Thyroid gland (tissue), 4 donors: ENCODE measurements at places on chromosomes 3 and 15.

DNA sequence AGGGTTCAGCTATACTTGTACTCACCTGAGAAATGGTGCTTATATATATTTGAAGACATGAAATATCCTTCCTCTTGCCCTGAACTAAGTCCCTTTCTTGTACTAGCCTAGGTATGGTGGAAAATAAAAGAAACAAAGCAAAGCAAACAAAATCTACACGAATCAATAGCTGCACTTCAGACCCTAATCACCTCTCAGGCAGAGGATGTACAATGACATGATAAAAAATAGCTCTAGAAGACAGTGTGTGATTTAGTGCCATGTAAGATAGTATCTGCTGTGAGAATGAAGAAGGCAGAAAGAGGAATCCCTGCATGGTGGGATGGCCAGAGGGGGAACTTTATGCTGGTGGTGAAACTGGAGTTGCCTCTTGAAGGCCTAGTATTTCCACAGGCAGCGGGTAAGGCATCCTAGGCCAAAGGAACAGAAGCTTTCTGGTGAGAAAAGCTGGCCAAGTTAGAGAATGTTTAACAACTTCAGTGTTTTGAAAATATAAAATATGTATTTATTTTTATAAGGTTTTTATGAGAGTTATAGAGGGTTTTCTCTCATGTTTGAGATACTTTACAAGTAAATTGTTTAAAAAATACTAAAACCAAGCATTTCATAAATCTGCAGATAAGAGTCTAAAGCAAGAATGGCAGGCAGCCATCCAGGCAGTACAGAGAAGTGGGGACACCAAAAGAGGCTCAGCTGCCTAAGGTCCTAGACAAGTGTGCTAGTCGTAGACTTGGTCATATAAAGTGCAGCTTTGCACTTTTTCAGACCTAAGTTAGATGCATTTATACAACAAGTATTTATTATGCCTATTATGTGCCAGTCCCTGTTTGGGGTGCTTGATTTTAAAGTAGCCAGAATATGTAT lies 14.9 kb downstream of the LEKR1 start:
- DNase-seq, result no peak

DNA sequence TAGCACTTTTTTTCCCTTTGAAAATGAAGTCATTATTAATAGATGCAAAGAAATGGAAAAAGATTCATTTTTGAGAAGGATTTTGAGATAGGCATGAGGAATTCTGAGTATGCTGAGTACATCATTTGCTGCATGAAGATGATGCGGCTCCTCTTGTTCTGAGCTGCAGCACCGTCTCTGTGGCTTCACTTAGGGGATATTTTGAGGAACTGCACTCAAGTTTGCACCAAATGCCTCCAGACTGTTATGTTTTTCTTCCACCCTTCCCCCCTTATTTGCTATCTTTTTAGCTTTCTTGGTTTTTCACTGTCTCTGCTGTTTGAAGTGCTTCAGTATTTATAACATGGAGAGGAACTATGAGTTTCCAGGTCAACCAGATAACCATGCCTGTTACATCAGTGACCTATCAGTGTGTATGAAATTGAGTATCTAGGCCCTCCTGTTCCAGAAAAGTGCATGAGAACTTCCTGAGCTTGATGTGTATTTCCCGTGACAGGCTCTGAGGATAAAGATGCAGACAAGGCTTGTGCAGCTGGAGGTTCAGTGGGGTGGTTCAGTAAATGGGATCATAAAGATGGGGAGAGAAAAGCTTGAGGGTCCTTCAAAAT lies 128.7 kb downstream of the PDCD6IP start:
- DNase-seq, result no peak

DNA sequence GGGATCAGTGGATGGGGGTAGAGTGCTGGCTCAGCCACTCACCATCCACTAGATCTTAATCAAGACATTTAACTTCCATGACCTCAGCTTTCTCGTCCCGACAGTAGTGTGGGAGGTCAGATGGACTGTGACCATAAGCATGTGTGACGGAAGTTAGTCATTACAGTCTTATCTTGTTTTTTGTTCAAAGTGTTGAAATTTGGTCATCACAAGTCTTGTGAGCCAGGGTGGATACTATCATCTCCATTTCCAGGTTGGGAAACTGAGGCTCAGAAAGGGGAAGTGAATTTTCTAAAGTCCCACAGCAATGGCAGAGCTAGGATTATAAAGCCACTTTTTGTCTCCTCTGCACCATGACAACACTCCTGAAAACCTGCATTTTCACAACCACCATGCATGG lies 32.0 kb upstream of the ITGA11 start:
- DNase-seq, result no peak

- no peak for DNase-seq
Measured at GRCh38 chr3:159366476-159366875, 564.6 kb downstream of the MFSD1 start.

- no peak for DNase-seq
Measured at GRCh38 chr3:120416868-120417267, 33.9 kb downstream of the FSTL1 start.

- DNase-seq, result peak; percentile 84
Measured at GRCh38 chr15:42106288-42106687, 11.9 kb upstream of the PLA2G4D start.

GRCh38 chr3:187935623-187936156 lies 190.4 kb upstream of the BCL6 start:
- DNase-seq, result no peak

DNA sequence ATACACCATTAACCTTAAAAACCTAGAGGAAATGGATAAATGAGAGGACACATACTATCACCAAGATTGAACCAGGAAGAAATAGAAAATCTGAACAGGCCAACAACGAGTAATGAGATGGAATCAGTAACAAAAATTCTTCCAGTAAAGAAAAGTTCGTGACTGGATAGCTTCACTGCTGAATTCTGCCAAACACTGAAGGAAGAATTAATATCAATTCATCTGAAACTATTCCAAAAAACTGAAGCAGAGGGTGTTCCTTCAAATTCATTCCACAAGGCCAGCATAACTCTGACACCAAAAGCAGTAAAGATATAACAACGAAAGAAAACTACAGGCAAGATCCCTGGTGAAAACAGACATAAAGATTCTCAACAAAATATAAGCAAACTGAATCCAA lies 195.8 kb upstream of the GPR149 start:
- no peak for DNase-seq

- DNase-seq, result peak; percentile 82
Measured at GRCh38 chr3:40827942-40828688, 303.4 kb downstream of the ZNF621 start.

- no peak for DNase-seq
Measured at GRCh38 chr3:5465183-5465582, 277.7 kb downstream of the EDEM1 start.

DNA sequence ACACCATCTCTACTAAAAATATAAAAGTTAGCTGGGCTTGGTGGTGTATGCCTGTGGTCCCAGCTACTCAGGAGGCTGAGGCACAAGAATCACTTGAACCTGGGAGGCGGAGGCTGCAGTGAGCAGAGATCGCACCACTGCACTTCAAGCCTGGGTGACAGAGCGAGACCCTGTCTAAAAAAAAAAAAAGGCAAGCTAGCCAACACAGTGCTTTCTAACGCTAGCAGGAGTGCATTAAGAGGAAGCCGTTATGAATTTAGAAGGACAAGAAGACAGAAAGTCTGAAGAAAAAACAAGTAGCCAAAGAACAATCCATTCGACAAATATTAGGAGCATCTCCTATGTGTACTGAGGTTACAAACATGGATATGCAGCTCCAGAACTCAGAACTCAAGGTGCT lies 28.6 kb downstream of the BHLHE40 start:
- no peak for DNase-seq

- DNase-seq, result no peak
Measured at GRCh38 chr3:32399030-32399620, 7.5 kb downstream of the CMTM7 start.

DNA sequence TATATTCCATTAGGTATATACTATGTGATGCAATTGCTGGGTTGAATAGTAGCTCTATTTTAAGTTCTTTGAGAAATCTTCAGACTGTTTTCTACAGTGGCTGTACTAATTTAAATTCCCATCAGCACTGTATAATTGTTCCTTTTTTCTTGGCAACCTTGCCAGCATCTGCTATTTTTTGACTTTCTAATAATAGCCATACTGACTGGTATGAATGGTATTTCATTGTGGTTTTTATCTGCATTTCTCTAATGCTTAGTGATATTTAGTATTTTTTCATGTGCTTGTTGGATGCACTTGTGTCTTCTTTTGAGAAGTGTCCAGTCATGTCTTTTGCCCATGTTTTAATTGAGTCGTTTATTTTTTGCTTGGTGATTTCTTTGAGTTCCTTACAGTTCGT lies 145.1 kb upstream of the PLSCR5 start:
- no peak for DNase-seq

GRCh38 chr3:20056725-20057611 lies 16.7 kb downstream of the KAT2B start:
- DNase-seq, result peak; percentile 52

DNA sequence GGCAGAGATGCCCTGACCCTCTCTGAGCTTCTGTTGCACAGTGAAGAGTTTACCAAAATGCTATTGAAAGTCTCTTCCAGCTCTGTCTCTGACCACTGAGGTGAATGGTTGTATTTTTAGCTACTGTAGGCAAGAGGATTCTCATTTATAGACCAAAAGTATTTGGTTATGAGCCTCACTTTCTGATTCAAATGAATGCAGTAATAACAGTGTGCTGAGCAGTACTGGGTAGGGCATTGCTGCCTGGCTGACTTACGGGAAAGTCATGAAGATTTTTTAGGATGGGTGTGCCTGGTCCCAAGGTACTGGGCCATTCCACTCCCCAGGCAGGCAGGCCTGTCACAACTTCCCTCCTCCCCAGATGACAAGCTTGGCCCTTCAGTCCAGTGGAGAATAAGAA lies 15.5 kb downstream of the PLA1A start:
- no peak for DNase-seq

DNA sequence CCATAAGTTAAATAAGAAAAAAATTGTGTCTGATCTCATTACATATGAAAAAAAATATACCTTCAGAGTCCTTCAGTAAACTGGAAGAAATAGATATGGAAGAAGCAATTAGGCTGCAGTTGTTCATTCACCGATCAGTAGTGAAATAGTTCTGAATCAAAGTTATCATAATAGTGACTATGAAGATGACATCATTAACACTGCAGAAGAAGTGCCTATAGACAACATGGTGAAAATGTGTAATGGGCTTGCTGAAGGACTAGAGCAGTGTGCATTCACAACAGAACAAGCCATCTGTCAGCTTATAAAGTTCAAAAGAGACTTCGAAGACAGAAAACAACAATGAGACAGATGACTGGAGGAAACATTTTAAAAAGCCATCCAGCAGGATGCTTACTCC lies 144.5 kb downstream of the NAALADL2 start:
- DNase-seq, result no peak

DNA sequence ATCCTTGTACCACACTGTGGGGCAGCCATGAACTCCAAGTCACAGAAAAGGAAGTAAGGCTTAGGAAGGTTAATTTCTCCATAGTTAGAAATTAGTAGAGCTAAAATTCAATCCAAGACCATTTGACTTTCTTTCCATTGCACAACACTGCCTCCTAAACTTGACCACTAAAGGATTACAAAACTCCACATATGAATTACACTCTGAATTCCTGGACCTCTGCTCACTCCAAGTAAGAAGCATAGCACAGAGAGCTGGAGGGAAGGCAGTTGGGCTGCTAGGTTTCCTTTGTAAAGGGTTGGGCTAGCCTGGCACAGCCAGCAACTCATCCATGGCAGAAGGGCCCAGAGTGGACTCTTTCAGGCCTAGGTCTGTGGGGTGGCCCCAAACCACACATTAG lies 134.4 kb downstream of the MYLK start:
- DNase-seq, result no peak

GRCh38 chr3:176262071-176262470 lies 935.2 kb downstream of the TBL1XR1 start:
- no peak for DNase-seq

DNA sequence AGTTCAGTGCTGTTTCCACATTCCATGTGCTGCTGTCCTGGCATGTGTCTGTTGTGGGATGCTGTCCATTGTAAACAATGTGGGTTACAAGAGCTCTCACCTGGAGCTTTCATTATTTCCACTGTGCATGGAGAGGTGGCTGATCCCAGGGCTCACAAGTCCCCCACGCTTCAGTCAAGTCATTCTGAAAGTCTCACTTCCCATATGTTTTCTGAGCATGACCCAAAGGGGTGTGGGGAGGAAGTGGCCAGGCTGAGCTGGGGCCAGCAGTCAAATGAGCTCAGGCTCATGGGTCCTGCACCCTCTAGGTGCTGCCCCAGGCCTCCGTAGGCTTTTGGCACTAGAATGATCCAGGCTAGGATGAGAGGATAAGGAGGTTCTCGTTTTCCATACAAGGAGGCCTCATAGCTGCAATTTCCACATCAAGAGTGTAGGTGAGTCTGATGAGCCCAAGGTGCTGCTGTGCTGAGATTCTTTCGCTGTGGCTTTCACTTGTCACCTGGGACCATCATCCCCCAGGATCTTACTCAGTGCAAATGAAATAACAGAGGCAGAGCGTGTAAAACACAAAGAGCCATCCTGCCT lies 22.0 kb downstream of the STARD5 start:
- no peak for DNase-seq

DNA sequence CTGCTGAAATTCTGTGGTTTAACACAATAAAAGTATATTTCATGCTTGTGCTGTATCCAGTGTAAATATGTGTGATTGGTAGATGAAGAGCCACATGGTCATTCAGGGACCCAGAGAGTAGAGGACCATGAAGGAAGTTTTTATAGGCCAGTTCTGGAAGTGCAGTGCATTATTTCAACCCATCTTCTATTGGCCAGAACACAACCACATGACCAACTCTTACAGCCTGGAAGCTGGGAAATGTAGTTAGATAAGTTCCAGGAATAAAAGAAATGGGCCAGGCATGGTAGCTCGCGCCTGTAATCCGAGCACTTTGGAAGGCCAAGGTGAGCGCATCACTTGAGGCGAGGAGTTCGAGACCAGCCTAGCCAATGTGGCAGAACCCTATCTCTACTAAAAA lies 21.4 kb upstream of the PRTG start:
- no peak for DNase-seq

DNA sequence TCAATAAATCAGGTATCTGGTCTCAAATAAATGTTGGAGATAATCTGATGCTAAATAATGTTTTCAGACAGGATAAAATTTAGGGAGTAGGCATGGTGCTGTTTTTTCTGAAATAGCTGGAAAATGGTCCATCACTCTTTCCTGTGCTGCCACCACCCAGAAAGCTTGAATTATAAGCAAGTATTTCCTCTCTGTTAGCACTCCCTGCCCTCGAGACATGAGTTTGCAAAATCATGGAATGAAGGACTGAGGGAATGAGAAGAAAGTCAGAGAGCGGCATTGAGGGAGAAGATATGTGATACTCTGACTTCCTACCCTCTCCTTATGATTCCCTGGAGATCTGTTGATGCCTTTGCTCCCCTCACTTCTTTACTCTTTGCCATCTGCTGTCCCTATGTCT lies 1095.7 kb downstream of the IGSF11 start:
- DNase-seq, result no peak
